ENCODE measurements at places on chromosomes 11 and 22.

DNA sequence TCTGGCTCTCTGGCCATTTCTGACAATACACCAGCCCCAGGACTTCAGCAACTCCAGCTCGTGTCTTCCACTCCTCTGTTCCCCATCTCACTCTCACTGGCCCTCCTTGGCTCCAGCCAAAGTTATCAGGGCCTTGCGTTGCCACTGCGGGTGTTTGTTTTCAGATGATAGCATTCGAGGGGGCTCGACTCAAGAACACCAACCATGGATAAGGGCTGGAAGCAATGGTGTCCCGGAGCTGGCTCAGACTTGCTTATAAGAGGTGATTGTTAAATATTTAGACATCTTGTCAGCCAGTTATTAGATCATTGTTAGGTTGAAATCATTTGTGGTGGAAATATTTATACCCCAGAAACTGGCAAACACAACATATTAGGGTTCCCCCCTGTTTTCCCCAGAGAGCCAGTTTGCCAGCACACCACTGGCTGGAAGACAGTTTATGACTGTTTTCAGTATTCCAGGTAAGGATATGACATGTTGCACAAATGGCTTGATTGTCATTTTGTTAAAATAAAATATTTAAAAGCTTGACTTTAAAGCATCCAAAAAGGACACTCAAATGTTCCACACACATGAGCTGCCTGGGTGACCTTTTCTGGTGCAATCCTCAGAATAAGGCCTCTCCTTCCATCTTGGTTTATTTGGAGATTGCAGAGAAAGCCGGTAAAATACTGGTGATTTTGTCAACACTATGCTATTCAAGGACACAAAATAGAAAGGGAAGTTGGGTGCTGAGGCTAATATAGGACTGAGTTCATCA is 98.3 kb downstream of the FBXO7 start:
- no peak for DNase-seq

- no peak for DNase-seq
Observed at GRCh38 chr11:34860034-34860433, 56.1 kb downstream of the APIP start.

- DNase-seq = no peak
Observed at GRCh38 chr11:121886005-121886734, 229.8 kb downstream of the BLID start.

GRCh38 chr22:39238966-39239505 is 5.7 kb downstream of the PDGFB start:
- no peak for DNase-seq

GRCh38 chr11:37496201-37496600 is 898.2 kb upstream of the RAG2 start:
- no peak for DNase-seq

GRCh38 chr11:72828081-72828567 is 13.9 kb downstream of the ATG16L2 start:
- no peak for DNase-seq

- no peak for DNase-seq
Observed at GRCh38 chr11:26608507-26609146, 36.6 kb upstream of the MUC15 start.

GRCh38 chr11:32451808-32452207 is 16.5 kb upstream of the WT1 start:
- DNase-seq = no peak

- no peak for DNase-seq
Observed at GRCh38 chr11:72005347-72006260, 6.9 kb downstream of the IL18BP start.

GRCh38 chr11:65184146-65184545 is 2.4 kb downstream of the CAPN1 start:
- no peak for DNase-seq

DNA sequence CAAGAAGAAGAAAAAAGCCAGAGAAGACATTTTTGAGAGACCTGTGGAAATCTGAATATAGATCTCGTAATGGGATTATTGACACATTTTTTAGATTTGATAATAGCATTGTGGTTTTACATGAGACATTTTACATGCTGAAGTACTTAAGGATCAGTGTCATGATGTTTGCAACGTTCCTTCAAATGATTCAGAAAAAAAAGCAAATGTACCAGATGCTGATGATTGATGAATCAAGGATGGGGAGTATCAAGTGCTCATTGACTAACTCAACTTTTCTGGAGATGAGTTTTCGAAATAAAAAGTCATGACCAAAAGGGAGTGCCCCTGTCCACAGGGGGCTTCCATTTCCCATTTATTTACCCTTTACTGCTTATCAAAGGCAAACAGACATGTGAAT is 207.0 kb upstream of the SORL1-AS1 start:
- no peak for DNase-seq

GRCh38 chr11:94737171-94737611 is 31.0 kb upstream of the AMOTL1 start:
- DNase-seq = no peak

DNA sequence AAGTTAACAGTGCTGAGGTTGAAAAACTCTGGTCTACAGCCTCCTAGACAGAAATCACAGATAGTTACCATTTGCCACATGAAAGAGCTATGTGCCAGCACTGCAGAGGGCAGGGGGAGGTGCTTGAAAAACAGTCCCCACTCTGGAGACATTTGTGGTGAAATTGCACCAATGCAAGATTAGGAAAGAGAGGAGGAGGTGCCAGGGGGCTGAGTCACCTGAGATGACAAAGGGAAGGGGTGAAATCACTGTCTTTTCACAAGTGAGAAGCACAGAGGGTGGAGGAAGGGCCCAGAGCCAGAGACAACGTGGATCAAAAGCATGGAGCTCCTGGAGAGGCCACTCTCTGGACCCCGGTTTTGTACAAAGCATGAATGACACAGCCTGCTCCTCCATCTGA is 196.3 kb downstream of the BUD13 start:
- DNase-seq = no peak

DNA sequence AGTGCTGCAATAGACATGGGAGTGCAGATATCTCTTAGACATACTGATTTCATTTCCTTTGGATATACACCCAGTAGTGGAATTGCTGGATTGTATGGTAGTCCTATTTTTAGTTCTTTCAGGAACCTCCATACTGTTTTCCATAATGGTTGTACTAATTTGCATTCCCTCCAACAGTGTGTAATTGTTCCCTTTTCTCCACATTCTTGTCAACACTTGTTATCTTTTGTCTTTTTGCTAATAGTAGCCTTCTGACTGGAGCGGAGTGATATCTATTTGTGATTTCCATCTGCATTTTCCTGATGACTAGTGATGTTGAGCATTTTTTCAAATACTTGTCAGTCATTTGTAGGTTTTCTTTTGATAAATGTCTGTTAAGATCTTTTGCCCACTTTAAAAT is 128.9 kb downstream of the CTNND1 start:
- no peak for DNase-seq

GRCh38 chr11:94586978-94587377 is 19.8 kb downstream of the PIWIL4 start:
- DNase-seq = no peak

DNA sequence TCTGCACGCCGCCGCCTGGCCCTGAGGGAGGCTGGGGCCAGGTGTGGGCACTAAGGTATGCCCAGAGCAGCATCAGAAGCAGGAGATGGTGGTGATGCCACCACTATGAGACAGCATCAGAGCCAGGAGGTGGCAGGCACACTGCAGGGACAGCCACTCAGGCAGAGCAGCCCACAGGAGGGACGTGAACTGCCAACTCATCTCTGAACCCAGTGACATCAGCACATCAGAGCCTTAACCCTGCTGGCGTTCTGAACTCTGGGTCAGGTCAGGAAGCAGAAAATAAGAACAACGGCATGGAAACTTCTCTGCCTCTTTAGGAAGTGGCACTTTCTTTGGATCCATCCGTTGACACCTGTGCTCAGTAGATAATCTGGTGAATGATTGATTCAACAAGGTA is 14.7 kb upstream of the IFT27 start:
- no peak for DNase-seq

- DNase-seq = no peak
Observed at GRCh38 chr11:34194576-34195335, 89.3 kb downstream of the NAT10 start.

- DNase-seq = no peak
Observed at GRCh38 chr22:30263883-30264282, 2.8 kb downstream of the OSM start.

GRCh38 chr11:46389450-46390330 is 1.9 kb downstream of the CHRM4 start:
- no peak for DNase-seq

DNA sequence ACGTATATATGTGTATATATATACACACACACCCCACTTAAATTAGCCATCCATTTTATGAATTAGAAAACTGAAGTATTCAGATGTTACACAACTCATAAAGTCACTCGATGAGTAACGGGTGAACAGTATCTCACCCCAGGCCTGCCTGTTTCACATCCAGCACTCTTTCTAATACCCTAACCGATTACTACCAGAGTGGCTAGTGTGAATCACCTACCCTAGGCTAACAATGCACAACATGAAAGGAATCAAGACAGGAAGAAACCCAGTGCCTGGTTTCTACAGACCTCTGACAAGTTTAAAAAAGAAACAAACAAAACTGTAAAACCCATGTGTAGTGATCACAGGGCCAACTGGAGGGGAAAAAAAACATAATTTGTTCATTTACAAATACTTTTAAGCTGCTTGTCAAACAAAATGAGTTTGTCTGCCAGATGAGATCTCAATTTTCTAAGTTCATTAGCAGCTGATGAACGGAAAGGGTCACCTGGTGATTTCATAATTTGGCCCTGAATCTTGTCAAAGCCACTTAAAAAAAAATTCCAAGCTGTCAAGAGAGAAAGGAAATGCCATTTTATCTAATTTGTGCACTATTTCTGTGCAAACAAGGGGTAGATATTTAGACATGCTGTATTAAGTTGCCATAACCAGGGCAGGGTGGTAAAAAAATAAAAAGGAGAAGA is 134.8 kb downstream of the LARGE1 start:
- DNase-seq = no peak

- DNase-seq = no peak
Observed at GRCh38 chr11:68137833-68138232, 16.6 kb upstream of the CHKA start.

DNA sequence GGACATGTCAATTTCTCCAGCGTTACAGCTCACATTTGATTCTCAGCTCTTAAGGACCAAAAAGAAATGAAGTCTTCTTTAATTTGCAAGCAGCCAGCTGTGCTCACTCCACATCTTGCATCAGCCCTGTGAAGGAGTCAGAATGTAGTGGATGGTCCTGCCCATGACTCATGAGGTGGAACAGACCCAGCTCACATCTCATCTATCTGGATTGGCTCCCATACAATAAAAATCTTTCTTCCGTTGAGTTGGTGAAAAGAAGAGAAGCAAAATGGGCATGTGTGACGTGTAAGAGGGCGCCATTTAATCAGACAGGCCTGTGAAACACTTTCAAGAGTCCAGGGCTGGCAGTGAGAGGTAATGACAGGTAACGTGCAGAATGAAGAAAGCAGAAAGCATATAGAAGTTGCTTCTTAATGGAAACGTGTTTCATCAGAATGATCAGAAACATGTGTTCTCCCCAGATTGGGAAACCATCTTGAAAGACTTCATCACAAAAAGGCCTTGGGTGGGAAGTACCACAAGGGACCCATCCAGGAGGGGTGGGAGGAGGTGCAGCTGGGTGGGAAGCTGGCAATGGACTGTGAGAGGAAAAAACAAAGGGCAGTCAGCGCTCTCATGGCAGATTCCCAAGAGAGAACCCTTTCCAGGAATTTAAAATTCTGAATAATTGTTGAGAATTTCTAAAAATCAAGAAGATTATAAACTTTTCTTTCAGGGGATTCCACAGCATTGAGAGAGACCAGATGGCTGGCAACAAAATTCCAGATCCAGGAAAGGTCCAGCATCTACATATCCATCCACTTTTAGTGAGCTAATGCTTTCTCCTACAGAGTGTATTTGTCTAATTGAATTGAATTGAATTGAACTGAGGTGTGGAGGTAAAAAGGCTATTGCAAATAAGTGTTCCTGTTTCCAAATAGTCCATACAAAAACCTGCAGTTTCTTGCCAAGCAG is 57.0 kb downstream of the ETS1 start:
- DNase-seq = no peak

DNA sequence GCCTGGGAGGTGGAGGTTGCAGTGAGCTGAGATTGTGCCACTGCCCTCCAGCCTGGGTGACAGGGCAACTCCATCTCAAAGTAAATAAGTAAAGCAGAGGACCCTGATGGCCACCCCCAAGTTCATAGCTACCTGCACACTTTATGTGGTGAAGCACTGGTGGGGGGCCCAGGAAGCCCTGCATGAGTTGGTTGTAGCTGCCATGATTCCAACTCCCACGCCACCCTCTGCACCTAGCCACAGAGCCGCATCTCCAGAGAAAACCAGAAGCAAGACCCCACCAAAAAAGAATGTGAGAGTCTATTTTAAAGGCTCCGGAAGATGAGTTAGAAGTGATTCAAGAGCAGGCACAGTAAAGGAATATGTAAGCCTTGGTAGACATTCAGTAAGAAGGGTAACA is 20.4 kb upstream of the TMA7B start:
- no peak for DNase-seq
